HEK293T (cell line): ENCODE measurements at places on chromosomes 6 and 20.

GRCh38 chr6:158661156-158661685 lies 11.4 kb downstream of the SYTL3 start:
- no peak for DNase-seq

GRCh38 chr6:138113588-138114210 lies 6.5 kb upstream of the PERP start:
- no peak for DNase-seq

GRCh38 chr20:46546298-46546697 lies 4.2 kb downstream of the OCSTAMP start:
- no peak for DNase-seq

DNA sequence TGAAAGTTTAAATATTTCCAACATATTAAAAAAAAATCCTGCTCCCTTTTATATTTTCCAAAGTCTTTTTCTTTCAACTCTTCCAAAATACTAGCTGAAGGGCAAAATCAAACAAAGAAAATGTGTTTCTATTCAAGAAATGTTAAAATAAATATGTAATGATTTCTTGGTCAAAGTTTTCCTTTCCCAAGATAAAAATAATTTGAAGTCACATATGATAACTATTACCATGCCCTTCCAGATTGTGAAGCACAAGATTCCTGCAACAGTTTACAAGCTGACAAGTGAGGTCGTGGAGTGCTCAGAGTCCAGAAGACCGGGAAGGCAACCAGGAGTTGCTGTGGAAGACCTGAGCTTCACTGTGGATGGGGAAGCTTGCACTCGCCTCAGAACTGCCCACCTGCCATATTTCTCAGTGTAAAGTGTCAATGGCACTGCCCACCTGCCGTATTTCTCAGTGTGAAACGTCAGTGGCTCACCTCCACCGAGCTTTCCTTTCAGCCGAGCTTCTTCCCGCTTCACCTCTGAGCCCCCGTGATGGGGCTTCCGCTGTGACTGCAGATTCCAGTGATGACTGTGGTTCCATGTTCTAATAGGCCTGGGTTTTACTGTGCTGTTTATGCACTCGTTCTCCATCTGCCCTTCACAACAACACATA lies 160.5 kb downstream of the THBS2 start:
- no peak for DNase-seq

DNA sequence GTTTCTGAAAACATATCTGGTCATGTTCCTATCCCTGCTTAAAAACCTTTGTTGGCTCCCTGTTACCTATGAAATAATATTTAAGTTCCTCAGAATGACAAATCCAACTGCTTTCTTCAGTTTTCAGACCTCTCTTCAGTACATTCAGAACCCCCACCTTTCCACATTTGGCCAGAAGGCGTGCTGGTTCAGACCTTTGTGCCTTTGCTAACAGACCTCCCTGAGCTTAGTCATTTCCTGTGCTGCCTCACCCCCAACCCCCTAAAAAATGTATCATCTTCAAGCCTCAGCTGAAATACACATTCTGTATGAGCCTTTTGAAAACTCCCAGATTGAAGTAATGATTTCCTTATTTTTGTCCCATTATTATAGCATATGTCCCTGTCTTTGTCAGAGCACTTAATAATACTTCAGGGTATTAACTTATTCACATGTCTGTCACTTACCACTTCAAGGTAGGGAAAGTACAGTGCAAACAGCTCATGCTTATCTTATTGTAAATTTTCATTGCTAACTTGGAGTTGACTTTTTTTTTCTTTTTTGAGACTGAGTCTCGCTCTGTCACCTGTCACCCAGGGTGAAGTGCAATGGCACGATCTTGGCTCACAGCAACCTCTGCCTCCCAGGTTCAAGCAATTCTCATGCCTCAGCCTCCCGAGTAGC lies 19.7 kb downstream of the FAM217A start:
- DNase-seq: no peak

GRCh38 chr6:127051571-127052260 lies 66.8 kb upstream of the RSPO3 start:
- no peak for DNase-seq

DNA sequence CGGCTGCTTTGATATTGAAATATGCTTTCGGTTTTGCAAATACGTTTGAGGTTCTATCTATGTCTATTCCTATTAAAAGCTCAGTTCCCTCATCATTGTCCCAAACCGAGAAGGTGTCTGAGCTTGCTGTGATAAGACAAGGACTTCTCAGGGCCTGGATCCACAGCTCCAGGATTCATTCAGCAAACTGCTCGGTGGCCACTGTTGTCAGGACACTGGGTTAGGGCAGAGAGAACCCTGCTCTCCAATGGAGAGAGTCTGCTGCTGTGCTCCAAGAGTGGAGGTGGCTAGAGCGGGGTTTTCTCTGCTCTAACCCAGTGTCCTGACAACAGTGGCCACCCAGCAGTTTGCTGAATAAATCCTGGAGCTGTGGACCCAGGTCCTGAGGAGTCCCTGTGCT lies 198.5 kb downstream of the CDH4 start:
- no peak for DNase-seq

GRCh38 chr6:69232911-69233448 lies 563.8 kb downstream of the LMBRD1 start:
- DNase-seq: peak; percentile 78

DNA sequence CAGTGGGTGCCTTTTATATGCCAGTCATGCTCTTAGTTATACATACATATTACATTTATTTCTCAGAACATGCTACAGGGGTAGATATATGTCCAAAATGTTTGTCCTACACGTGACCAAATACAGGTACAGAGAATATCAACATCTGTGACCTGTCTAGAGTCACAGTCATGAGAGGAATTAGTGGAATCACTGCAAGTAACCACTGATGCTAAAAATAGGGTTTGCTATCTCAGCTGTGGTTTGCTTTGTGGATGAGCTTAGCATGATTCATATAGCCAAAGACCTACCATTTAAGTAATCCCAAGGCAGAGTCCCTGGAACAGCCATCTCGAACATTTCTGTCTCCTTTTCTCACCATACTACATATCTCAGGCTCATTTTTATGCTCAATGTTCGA lies 32.3 kb downstream of the GSTA3 start:
- DNase-seq: no peak

DNA sequence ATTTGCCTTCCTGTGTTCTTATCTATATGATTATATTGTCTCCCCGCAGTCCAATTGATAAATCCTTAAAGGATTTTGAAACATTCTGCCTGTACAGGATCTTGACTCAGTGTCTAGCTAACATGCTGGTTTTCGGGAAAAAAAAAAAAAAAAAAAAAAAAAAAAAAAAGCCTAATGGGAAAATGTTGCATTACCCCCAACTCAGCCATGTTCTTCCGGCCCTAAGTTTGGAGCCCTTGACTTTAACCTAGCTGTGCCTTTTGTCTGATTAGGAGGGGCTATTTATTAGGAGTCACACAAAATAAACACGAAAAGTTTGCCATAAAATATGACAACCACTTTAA lies 244.4 kb upstream of the TCF21 start:
- no peak for DNase-seq

DNA sequence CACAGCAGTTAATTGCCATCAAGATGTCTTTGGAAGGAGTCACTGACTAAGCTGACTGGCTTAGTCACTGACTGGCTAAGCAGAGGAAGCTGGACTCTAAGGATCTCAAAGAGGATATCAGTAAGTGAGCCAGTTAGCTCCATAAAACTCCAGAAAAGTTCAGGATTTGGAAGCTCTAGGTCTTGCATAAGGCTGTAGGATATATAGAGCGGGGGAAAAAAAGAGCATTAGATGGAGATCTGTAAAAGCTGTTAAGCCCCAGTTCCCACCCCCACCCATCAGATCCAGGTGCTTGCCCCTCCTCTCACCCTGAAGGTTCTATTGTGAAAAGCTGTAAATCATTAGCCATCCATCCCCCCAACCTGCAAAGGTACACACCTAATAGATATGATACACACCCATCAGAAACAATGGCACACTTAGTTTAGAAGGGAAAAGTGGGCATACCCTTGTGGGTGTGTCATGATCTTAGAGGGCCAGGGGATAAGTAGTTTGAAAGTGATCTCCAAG lies 32.2 kb downstream of the CARMIL1 start:
- DNase-seq: no peak
